ENCODE measurements at places on chromosomes 1 and 21.

- DNase-seq = peak; percentile 71
Measured at GRCh38 chr21:26844258-26845065, 747 bp downstream of the ADAMTS1 start.

DNA sequence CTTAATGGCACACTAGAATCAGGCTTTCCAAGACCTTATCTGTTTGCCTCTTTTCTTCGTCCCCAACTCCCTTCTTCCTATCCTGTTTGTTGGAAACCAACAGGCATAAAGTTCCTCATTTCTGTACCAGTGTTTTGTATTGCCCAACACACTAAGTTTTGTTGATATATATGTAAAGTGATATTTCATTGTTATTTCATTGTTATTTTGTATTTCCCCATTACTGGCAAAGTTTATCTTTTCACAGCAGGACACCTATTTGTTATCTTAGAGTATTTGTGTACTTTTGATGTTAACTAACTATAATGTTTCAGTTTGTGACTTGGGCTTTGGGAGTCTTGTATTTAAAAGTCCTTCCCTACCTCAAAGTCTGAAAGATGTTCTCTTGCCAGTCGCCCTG is 27.1 kb downstream of the FAM20B start:
- peak; percentile 78 for DNase-seq

GRCh38 chr1:245770156-245770555 is 615.4 kb downstream of the KIF26B start:
- no peak for DNase-seq

DNA sequence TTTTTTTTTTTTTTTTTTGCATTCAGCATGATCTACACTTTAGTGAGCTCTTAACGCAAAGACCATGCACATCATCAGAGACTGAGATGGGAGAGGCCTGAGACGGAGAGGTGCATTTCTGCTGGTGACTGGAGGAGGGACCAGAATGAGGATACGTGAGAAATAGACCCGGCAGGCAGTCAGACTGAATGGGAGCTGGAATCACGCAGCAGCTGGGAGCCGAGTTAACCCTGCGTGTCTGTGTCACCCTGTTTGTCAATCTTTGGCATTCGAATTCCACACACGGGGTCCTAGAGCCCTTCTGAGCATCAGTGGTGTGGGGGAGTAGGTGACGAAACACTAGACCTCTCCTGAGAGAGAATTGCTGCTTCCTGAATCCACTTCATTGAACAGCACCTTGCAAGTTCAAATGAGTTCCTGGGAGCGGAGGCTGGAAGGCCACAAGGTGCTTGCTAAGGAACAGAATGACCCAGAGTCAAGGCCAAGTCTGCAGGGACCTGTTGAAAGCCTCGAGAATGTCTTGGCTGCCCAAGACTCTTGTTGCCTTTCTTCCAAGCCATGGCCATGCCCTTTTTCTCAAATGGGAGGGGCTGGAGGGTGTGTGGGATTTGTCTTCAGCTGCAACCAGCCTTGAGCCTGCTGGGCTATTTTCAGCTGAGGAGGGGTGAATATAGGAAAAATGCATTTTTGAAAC is 123.3 kb downstream of the CNIH3 start:
- no peak for DNase-seq

DNA sequence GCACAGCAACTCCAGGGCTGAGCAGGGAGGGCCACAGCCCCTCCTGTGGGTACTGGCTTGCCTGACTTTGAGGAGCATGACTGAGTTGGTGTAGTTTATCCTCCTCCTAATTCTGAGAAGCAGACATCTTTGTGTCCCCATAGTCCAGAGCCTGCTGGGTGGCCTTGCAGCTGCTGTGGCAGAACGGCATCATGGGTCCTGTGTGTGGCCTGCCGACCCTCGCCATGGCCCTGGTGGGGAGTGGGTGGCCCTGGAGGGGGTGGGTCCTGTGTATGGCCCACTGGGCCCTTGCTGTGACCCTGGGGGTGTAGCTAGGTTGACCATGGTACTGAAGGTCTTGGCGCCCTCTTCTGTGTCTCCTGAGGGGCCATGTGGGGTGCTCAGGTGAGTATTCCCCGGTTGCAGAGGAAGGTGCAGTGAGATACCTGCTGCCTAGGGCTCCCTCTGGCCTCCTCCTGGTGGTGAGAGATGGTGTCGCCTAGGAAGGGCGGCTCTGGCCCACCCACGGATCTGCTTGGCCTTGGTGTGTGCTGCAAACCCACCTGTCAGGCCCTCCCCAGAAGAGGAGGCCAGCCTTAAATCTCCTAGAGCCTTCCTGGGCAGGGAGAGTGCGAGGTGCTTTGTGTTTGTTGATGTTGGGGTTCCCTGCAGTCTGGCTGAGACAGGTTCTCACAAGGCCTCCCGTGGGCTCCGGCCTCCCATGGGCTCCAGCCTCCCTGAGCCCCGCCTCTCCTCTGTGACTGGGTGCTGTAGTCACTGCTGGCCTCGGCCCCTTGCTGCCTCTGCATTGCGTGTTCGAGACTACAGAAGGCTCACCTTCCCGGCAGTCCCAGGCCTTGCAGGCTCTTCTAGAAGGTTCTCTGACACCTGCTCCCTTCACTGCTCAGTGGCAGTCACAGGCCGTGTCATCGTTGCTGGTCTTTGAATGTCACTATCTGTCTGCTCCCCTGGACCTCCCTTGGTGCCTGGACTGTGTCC is 7.8 kb downstream of the SNAP47 start:
- no peak for DNase-seq

DNA sequence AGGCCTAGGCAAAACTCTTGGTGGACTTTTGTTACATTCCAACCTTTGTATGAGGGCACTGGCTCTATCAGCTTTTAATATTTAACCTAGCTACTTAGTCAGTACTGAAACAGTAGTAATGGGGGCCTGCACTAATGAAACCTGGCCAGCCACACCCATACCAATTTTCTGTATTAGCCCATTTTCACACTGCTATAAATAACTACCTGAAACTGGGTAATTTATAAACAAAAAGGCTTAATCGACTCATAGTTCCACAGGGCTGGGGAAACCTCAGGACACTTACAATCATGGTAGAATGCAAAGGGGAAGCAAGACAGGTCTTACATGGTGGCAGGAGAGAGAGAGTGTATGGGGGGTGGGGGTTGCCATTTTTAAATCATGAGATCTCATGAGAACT is 245.7 kb upstream of the RGS18 start:
- DNase-seq = no peak

GRCh38 chr1:61682891-61683290 is 42.0 kb downstream of the TM2D1 start:
- no peak for DNase-seq

GRCh38 chr1:30321996-30322858 is 401.2 kb downstream of the MATN1 start:
- no peak for DNase-seq

GRCh38 chr21:37508341-37508740 is 141.8 kb downstream of the DYRK1A start:
- DNase-seq = no peak

DNA sequence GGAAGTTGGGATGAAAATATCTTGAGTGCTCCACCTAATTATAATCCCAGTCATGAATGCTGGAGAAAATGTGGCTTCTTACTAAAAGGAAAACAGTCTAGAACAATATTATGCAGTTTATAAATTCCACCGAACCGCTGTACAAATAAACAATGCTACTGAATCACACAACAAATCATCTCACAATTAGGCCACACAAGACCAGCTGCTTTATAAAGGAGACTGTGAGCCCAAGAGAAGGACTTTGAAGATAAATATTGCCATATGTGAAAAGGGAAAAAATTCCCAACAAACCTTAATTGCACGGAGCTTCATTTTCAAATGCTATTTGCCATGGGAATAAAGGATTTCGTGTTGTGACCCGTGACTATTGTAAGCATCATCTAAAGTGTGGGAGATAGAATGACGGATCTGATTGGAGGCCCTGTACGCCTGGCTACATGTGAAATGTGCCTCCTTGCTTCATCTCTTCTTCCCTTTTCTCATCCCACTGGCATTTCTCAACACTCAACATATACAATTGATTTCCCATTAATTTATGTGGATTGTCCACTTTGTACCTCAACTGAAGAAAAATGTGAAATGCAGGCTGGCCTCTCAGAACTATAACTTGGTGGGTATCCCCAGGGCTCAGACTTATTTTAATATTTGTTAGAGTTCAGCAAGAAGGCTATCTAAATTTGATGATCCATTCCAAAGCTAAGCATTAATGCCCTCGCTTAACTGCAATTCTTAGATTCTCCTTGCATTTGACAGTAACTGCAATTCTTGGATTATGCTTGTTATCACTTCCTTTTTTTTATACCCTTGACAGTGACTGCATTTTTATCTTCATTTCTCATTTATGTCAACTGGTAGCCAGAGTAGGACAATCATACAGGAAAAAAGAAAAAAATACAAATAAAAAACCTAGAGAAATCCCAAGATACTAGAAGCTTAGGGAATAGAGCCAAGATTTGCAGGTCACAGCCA is 122.3 kb downstream of the TGFB2 start:
- DNase-seq = peak; percentile 8

- no peak for DNase-seq
Measured at GRCh38 chr1:24873148-24873547, 56.9 kb downstream of the RUNX3 start.

- DNase-seq = no peak
Measured at GRCh38 chr1:97364086-97364485, 556.7 kb downstream of the DPYD start.

DNA sequence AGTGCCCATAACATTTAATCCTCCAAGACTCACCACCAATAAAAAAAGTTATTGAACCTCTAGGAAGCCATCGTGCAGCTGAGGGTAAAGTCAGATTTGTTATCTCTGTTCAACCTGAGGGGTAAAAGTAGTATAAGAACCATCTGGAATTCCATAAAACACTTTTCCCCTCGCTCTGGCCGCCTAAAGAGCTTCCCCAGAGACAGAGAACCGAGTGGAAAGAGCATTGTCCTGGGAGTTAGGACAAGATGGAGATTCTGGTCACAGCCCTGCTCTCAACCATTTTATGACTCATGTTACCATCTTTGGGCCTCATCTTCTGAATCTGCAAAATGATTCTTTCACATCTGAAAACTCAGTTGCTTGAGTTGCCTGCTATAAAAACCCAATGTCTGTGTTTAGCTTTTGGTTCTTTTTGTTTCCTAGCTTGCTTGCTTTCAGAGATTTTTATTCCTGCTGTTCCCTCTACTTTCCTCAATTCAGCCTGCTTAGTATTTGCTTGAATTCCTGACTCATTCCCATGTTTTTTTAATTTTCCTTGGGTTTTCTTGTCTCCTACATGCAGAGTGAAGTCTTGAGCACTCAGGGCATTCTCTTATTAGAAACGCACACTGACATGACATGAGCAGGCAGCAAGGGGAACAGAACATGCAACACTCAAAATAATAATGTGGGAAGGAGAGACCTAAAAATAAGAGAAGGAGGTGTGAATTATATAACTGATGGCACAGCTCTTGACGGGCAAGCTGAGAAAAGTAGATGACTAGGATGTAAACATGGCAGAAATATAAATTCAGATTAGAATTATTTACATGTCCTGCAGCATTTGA is 1.7 kb downstream of the EPHX4 start:
- DNase-seq = no peak

DNA sequence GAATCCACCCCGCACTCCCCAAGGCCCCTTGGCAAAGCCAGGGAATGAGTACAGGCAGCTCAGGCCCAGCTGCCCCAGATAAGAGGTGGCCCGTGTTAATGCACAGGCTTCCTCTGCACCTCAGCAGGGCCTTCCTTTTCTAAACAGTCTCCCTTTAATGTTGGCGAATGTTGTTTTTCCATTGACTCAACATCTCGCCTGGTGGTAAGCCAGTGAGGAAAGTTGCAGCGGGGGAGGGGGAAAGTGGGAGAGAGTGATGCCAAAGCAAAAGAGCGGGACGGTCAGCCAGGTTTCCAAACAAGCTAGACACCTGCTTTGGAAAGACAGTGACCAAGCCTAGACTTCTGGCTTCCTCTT is 10.3 kb upstream of the PROX1 start:
- no peak for DNase-seq

DNA sequence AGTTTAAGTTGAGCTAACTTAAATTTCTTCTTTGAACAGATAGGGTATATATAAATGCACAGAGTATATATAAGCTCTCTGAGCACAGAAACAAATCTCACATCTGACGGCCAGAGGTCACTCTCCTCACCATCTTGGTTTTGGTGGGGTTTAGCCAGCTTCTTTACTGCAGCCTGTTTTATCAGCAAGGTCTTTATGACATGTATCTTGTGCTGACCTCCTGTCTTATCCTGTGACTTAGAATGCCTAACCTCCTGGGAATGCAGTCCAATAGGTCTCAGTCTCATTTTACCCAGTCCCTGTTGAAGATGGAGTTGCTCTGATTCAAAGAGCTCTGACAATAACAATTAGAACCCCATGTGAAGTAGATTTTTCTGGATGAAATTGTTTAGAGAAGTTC is 1.6 kb upstream of the MOV10 start:
- peak; percentile 29 for DNase-seq

GRCh38 chr1:65758128-65758527 is 34.6 kb upstream of the PDE4B start:
- DNase-seq = peak; percentile 51

GRCh38 chr1:162172311-162173102 is 103.0 kb downstream of the NOS1AP start:
- no peak for DNase-seq

DNA sequence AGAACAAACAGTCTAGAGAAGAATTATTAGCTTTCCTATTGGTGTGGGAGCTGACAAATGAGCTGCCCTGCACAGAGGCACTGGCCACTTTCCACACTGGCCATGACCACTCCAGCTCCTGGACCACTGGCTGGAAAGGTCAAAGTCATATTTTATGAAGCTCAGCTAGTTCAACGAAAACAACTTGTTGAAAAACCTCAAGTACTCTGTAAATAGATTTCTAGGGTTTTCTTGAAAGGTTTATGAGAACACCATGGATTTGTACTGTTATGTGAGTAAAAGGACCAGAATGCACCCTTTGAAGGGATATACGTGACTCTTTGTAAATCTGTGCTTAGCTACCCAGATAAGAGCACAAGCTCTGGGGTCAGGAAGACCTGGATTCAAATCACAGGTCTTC is 54.5 kb upstream of the FGGY start:
- no peak for DNase-seq

DNA sequence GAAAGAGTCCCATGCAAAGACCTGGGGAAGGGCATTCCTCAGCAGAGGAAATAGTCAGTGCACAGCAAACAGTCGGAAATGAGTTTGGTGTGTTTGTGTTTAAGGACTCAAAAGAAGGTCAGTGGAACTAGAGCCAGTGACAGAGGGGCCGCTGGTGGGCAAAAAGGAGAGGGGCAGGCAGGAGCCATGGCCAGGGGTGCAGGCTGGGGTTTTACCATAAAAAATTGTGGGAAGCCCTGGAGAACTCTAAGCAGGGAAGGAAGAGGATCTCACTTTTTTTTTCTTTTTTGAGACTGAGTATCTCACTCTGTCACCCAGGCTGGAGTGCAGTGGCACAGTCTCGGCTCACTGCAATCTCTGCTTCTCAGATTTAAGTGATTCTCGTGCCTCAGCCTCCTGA is 33.7 kb upstream of the TARDBP start:
- DNase-seq = no peak

GRCh38 chr1:30412241-30413110 is 310.9 kb downstream of the MATN1 start:
- no peak for DNase-seq

DNA sequence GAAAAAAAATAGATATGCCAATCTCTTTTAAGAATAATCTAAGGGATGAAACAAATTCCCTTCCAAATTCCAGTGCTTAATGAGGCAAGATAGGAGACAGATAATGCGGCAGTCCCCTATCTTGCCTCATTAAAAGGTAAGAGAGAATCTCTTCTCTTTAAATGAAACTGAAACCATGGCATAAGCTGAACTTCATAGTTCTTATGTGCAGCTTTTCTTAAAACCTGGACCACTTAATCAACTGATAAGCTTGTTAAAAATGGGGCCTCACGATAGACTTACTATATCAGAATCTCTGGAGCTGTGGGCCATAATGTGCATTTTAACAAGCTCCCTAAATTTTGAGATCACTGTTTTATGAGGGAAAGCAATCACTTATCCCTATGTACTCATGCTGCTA is 79.2 kb downstream of the NIBAN1 start:
- DNase-seq = peak; percentile 20

All from OCI-M1 (cell line).